ENCODE measurements at places on chromosomes 7 and 10.

- DNase-seq: no peak
Measured at GRCh38 chr10:20977300-20977699, 80.2 kb upstream of the NEBL start.

- DNase-seq: no peak
Measured at GRCh38 chr7:111232249-111233084, 141.5 kb downstream of the LRRN3 start.

- no peak for DNase-seq
Measured at GRCh38 chr7:25481891-25482290, 253.6 kb upstream of the NPVF start.

DNA sequence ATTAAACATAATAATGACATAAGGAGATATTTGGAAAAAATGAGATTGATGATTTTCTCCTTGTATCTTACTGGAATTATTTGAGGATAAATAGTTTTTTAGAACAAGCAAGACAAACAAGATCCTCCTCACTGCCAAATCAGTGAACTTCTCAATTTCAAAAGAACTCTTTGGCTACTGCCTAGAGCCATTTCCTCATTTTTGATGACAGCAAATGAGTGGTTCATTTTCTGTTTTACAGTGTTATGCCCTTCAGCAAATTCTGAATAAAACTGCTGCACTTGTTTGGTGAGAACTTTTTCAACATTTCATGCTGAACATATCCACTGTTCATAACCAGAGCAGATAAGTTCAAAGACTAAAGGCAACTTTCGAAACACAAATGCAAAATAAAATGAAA, 42.5 kb upstream of the AHR start:
- DNase-seq: no peak

GRCh38 chr7:91929463-91929862, 11.2 kb upstream of the AKAP9 start:
- DNase-seq: no peak

- DNase-seq: no peak
Measured at GRCh38 chr7:44961844-44962482, 16.9 kb downstream of the MYO1G start.
